ENCODE measurements at places on chromosomes 11 and 22.

- no peak for DNase-seq
These were observed 98.5 kb downstream of the CTTN start for GRCh38 chr11:70496591-70497535.

DNA sequence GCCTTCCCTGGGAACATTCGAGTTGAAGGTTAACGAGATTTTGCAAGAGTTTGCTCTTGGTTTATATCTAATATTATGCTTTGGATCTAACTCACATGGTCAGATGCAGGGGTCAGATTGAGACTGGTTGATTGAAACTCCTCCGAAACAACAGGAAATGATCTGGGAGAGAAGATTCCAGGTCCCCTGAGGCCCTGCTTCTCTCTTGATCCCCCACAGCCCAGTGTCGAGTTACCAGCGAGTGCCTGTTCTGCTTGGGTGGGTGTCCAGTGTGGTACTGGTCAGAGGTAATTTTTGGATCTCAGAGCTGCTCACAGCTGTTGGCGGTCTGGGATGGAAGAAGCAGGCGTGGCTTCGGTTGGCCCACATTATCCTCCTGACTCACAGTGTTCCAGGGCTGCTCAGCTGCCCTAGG is 9.2 kb downstream of the FBLN1 start:
- DNase-seq = peak; percentile 61

GRCh38 chr11:59523541-59523940 is 12.2 kb downstream of the OR4D9 start:
- DNase-seq = no peak

DNA sequence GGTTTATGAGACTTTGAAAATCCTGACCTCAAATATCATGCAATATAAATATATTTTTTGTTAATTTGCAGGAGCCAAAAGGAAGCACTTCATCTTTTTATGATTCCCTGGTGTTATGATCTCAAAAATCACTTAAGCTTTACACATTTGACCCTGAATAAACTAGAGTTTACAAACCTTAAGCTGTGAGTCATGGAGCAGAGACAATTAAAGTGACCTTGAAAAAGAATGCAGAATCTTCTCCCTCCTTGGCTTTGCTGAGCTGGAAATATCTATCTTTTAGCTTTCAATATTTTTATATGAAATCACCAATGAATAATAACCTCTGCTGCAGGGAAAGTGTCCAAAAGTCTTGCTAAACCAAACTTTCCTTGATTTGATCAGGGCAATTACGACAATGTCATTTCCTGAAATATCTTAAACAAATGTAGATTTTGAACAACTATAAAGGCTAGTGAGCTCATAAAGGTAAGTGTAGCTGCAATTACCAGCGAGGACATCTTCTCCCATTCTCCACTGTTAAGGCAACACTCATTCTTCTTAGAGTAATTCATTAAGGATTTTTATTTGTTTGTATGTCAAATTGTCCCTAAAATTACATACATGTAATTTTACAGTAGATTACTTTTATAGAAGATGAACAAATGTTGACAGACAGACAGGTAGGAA is 747.0 kb upstream of the LUZP2 start:
- no peak for DNase-seq

GRCh38 chr11:1547467-1548098 is 24.5 kb downstream of the DUSP8 start:
- no peak for DNase-seq

DNA sequence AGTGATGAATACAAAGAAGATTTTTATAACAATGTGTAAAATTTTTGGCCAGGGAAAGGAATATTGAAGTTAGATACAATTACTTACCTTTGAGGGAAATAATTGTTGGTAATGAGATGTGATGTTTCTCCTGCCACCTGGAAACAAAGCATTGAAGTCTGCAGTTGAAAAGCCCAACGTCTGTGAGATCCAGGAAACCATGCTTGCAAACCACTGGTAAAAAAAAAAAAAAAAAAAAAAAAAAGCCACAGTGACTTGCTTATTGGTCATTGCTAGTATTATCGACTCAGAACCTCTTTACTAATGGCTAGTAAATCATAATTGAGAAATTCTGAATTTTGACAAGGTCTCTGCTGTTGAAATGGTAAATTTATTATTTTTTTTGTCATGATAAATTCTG is 5.3 kb downstream of the BIRC3 start:
- no peak for DNase-seq

- DNase-seq = no peak
These were observed 20.2 kb downstream of the BLID start for GRCh38 chr11:122095681-122096262.

GRCh38 chr11:127925475-127925874 is 661.9 kb downstream of the ETS1 start:
- DNase-seq = peak; percentile 14

DNA sequence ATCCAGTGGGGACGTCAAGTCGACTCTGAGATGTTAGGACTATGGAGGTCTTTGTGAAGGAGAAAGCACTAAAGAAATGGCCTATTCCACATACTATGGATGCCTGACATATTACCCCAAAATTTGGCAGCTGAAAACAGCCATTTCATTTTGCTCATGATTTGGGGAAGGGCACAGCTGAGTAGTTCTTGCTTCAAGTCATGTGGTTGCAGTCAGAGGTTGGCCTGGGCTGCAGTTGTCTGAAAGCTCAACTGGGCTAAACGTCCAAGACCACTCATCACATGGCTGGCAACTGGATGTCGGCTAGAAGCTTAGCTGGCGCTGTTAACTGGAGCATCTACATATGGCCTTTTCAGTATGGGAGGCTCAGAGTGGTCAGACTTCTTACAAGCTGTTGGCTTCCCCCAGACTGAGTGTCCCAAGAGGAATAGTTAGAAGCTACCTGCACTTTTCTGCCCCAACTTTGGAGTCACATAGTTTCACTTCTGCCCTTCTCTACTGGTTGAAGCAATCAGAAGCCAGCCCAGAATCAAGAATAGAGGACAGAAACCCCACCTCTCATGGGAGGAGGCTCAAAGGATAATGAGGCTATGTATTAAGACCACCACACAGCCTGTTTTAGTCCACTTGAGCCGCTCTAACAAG is 14.1 kb downstream of the SLC35C1 start:
- no peak for DNase-seq

- no peak for DNase-seq
These were observed 48.1 kb downstream of the CYTH4 start for GRCh38 chr22:37330200-37331033.
